ENCODE measurements at places on chromosomes 12 and 14.

GRCh38 chr12:10540776-10541205 lies 35.1 kb downstream of the EIF2S3B start:
- DNase-seq, result no peak

DNA sequence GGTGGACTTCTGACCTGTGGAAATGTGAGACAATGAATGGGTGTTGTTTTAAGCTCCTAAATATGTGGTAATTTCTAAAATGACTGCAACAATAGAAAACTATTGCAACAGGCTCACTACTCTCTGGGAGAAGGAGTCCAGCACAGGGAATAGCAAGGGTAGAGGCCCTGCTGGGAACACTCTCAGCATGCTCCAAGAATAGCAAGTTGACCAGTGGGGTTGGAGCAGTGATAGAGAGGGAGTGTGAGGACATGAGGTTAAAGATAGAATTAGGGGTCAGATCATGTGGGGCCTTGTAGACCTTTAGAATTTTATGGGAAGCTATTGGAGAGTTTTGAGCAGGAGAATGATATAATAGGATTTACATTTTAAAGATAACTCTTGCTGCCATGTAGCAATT lies 346.7 kb upstream of the CCDC196 start:
- DNase-seq, result no peak

DNA sequence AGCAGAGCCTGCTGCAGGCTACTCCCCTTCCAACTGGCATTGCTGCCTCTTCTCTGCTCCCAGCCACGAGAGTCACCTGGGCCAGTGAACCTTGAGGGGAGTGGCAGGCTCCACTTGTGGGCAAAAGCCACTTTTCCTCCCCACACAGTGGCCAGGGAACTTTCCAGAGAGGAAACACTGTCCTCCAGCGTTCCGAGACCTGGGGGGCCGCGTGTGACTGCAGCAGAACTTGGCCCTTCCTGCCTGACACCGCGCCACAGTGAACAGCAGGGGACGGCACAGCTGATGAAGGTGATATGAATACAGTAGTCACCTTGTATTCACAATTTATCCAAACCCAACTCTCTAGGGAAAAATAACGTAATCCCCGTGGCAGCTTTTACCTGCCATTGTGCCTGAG lies 114.9 kb downstream of the PIWIL1 start:
- no peak for DNase-seq

- DNase-seq, result peak; percentile 44
Measured at GRCh38 chr12:132327336-132328171, 1.8 kb downstream of the GALNT9 start.

GRCh38 chr12:94123127-94123526 lies 25.2 kb upstream of the PLXNC1 start:
- DNase-seq, result no peak

GRCh38 chr12:124786061-124786964 lies 77.4 kb downstream of the SCARB1 start:
- DNase-seq, result no peak

- DNase-seq, result no peak
Measured at GRCh38 chr12:14086838-14087237, 105.4 kb upstream of the GRIN2B start.

DNA sequence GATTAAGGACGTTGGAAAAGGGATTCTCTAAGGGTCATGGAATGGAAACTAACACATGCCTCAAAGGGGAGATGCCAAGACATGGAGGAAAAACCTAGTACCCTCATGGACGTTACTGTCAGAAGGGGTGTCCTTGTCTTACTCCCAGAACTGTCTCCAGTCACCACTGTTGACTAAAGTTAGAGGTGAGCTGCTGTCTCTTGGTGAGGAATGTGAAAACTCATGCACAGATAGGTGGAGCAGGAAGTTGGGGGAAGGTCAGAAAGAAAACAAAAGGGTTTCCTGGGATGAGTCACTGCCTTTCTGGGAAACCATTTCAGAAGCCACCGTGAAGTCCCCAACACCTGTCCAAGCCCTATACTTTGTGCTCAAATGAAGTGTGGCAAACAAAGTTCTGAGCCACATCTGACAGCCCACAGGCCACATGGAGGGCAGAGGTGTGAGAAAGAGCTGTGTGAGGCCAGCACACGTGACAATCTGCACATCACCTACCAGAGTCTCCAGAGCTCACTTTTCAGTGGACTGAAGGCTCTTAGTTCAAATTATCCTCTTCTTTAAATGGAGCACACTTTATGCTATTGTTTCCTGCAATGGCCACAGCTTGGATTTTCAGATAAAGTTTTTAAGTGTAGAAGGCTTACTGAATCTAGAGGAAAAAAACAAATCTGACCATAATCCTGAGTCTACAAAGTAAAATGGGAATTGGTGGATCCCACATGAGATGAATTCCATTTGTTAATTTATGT lies 92.9 kb upstream of the EGLN3 start:
- peak; percentile 35 for DNase-seq

DNA sequence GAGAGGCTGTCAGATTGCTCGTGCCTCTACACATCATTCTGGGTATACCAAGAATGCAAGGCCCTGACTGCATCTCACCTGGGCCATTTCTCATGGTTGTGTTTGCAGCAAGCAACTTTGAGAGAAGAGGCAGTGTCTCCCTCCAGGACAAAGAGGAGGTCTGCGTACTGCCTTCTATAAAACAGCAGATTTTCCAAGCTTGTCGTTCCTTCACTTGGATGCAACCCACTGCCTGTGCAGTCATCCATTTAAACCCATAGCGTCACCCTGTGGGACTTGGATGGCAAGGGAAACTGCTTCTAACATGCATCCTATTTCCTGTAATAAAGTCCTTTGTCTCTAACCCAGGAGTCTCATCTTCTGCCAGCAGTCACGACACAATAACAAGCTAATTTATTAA lies 1.3 kb downstream of the POMT2 start:
- DNase-seq, result no peak

GRCh38 chr14:61940666-61941420 lies 178.6 kb downstream of the SNAPC1 start:
- DNase-seq, result no peak

DNA sequence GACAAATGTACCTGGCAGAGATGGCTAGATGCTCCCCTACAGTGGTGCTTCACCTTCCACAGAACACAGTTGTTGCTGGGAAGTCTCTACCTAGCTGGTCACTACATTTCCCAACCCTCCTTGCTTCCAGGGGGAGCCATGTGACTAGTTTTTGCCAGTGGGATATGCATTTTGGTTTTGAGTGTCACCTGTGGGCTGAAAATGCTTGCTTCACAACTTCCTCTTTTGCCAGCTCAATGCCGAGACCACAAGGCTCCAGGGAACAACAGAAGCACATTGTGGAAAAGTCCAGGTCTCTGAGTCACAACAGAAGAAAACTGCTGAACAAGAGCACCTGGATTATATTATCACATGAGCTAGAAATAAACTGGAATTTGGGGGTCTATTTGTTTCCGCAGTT lies 48.5 kb upstream of the ARHGAP5 start:
- DNase-seq, result no peak

DNA sequence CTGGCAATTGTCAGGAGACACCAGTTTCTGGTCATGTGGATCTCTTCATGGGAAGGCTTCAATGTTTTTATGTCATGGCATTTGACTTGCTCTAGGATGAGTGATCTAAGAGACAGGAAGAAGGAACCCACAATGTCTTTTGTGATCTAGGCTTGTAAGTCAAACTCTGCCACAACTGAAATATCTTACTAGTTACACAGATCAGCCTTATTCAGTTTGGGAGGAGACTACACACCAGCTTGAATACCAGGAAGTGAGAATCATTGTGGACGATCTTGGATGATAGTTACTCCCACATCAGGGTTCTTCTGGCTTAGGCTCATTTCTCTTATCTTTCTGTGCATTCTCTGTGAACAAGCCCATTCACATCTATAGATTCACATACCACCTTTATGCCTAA lies 236.2 kb upstream of the FBXO33 start:
- DNase-seq, result no peak

DNA sequence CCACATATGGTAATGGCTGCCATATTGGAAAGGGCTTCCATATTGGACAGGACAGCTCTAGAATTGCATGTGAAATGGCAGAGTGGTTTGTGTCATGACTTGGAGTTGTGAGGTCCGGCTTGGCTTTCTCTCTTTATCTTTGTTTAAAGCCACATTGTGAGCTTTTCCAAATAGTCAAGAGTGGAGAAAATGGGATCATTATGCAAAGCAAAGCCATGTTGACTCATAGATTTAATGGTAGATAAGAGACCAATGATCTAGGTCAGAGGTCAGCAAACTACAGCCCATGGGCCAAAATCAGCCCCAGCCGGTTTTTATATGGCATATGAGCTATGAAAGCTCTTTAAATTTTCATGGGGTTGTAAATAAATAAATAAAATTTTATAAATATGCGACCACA lies 449.1 kb downstream of the BCL11B start:
- DNase-seq, result no peak
